ENCODE measurements at places on chromosomes 4 and X.

GRCh38 chr4:74583757-74584156 is 138.8 kb downstream of the AREG start:
- DNase-seq, result no peak

GRCh38 chr4:85642356-85643100 is 167.6 kb downstream of the ARHGAP24 start:
- DNase-seq, result no peak

DNA sequence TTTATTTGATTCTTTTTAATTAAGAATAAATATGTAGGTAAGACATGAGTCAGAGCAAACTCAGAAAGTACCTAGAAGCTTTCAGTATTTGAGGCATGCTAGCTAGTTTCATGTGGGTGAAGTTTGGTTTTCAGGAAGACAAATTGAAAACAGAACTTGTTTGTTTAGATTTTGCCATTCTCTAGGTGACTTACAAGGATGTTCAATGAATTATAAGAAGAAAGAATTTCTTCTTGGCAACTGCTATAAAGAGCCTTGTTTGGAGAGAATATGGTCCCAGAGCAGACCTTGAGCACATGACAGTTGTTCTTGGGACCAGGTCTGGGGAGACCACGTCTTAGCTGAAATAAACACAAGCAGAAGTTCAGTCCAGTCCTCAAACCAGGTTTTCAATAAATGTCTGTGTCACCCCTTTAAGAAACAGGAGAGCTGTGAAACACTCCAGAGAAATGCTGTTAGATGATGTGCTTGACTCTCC is 38.0 kb upstream of the IL21 start:
- no peak for DNase-seq

DNA sequence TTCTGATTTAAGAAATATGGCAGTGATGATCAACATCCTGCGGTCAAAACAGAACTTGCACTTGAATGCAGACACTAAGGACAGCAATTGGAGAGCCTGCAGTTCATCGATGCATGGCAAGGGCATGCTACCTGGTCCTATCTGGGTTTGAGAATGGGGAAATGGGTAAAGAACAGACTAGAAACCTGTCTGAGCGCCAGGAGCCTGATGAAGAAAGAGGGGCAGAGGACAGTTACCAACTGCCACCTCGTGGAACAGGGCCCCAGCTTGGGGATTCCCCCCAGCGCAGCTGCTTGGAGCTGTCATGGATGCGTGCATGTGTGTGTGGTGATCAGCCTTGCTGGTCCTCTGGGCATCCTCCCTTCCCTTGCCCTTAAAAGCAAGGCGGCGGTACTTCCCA is 30.2 kb upstream of the NKRF start:
- DNase-seq, result no peak

- DNase-seq, result no peak
These were observed 1293.9 kb downstream of the FSTL5 start for GRCh38 chr4:160869899-160870298.

DNA sequence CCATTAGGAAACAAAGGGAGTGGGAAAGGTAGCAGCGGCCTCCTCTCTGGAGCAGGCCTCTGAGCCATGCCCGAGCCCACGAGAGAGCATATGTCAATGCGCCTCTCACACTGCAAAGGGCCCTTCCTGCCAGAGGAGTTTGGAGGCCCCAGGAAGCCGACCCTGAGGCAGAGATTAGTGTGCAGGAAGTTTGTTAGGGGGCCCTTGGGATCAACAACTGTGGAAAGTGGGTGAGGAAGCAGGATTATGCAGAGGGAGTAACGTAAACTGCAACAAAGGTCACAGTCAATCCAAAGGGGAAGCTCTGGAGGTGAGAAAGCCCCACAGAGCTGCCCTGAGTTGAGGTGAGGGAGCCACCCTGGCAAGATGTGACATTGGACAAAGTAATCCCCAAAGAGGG is 17.4 kb downstream of the RTL5 start:
- no peak for DNase-seq

DNA sequence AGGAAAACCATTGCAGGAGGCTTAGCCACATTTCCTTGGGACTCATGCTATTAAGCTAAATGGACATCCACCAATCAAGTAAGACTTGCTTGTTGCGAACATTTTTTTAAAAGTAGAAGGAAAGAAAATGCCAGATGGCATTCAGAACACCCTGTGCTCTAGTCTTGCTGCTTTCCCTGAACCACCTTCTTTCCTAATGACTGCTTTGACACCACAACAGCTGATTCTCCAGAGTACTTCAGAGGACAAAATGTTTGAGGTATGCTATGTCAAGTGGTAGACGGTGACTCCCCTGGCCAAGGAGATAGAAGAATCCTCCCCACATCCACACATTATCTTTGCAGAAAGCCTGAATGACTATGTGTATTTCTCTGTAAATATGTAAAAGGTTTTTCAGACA is 65.4 kb downstream of the ANK2 start:
- DNase-seq, result no peak

- DNase-seq, result no peak
These were observed 105.1 kb upstream of the LIMCH1 start for GRCh38 chr4:41432881-41433280.

GRCh38 chr4:110589297-110589696 is 33.6 kb downstream of the PITX2 start:
- DNase-seq, result no peak

DNA sequence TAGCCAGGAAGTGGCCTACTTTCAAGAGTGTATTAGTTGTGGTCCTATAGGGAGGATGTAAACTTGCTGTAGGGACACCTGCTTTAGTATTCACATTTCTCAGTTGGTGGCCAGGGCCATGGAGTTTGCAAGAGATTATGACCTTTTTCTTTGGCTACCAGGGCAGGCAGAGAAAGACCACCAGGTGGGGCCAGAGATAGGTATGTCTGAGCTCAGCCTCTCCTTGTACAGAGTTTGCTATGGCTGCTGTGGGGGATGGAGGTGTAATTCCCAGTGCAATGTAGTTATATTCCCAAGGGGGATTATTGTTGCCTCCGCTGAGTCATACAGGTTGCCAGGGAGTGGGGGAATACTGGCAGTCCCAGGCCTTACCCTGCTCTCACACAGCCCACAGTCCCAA is 26.3 kb upstream of the DACH2 start:
- no peak for DNase-seq

GRCh38 chrX:109886122-109886761 is 116.7 kb upstream of the TMEM164 start:
- DNase-seq, result peak; percentile 6

- no peak for DNase-seq
These were observed 31.7 kb upstream of the TMPRSS11D start for GRCh38 chr4:67915400-67915966.

DNA sequence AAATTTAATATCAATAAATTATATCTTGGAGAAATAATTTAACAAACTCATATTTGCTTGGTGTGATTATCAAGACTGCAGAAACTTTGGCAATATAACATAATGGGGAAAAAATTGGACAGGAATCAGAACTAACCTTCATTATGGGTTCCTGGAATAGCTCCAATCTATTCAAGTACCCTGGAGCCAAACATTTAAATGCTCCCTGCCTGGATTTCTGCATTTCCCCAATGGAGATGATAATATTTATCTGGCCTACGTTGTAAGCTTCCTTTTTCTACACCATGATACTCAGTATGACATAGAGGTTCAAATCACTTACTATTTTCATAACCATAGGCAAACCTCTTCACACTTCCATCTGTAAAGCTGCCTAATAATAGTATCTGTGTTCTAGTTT is 326.8 kb downstream of the TRIML1 start:
- DNase-seq, result no peak

DNA sequence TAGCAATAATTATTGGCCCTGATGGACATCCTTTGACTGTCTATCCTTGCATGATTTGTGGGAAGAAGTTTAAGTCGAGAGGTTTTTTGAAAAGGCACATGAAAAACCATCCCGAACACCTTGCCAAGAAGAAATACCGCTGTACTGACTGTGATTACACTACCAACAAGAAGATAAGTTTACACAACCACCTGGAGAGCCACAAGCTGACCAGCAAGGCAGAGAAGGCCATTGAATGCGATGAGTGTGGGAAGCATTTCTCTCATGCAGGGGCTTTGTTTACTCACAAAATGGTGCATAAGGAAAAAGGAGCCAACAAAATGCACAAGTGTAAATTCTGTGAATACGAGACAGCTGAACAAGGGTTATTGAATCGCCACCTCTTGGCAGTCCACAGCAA is 60.7 kb downstream of the ZFX start:
- DNase-seq, result no peak

GRCh38 chr4:151952711-151953254 is 192.0 kb upstream of the GATB start:
- no peak for DNase-seq

GRCh38 chr4:86626066-86626465 is 32.0 kb downstream of the PTPN13 start:
- no peak for DNase-seq

GRCh38 chrX:22800360-22800759 is 199.4 kb upstream of the DDX53 start:
- no peak for DNase-seq

GRCh38 chr4:35342833-35343232 is 901.5 kb downstream of the ARAP2 start:
- no peak for DNase-seq

- DNase-seq, result no peak
These were observed 24.8 kb downstream of the SMIM20 start for GRCh38 chr4:25938787-25939186.

DNA sequence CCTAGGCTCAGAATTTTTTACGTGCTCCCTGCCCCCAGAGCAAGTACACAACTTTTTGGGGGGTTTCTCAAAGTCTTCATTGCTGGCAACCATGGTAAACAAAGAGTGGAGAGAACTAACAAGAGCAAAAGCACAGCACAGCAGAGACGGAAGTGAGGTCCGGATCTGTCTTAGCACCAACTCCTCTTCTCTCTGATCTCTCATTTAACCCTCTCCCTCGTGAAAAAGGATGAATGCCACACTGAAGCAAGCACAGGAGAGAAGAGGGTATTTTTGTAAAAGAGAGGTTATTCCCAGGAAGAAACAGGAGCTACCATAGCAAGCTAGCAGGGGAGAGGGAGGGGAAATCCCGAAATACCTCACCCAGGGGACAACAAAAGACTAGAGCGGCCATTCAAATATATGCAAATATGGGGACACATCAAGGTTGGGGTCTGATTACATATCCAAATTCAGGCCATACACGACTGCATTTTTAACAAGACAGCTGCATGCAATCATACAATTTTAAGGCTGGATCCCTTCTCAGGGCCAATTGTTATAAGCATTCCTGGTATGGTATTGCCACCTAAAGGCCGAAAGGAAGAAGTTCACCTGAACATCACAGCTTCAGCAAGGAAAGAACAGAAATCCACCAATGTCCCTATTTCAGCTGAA is 46.6 kb downstream of the CD40LG start:
- peak; percentile 20 for DNase-seq

DNA sequence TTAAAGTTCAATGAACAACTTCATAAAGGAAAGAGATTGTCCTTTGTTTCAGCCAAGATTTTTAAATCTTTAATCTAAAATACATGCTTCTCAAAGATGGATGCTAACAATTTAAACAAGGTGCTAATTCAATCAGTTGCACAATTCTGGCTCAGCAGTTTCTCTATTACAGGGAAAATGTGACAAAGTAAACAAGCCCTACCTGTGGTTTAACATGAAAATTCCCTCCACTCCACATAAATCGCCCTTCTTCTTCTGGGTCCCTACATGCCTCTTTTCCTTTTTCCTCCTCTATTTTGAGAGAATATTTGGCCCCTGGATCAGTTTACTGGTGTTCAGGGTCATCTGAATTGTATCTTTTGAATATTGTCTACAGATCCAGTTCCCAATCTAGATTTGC is 80.6 kb downstream of the FRYL start:
- DNase-seq, result no peak

DNA sequence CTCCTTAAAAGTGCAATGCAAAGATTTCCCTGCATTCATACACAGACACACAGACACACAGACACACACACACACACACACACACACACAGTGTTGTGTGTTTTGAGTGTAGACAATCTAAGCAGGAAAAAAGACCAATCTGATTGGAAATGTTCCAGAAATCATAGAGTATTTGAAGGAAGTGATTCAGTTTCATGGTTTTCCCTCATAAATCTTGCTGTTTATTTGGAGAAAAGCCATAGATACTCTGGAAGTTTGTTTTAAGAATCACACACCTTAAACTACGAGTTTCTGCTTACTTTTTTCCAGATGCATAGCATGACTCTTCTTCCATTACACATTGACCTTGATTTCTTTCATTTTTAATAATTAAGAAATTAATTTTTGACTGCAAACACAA is 298.5 kb upstream of the BMP3 start:
- DNase-seq, result no peak

DNA sequence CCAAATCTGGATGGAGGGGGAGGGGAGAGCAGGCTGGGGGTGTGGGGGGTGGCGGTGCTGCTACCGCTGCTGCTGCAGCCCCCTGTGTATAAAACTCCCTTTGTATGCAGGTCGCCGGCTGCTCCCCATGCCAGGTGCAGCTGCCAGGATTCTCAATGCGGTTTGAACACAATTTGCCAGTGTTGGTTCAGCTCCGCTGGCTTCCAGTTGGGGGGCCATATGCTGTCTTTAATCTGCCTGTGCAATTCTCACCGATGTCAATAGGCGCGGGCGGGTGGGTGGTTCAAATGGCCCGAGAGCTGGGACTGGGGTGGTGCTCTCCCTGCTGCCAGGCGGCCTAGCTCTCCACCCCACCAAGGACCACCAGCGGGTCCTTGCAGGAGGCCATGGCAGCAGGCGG is 257.6 kb downstream of the BCOR start:
- DNase-seq, result no peak

GRCh38 chrX:22534643-22535042 is 261.9 kb downstream of the CBLL2 start:
- DNase-seq, result no peak

GRCh38 chrX:108198420-108198819 is 106.8 kb downstream of the ATG4A start:
- no peak for DNase-seq

- DNase-seq, result no peak
These were observed 134.5 kb upstream of the RASGEF1B start for GRCh38 chr4:81606166-81606565.

- peak; percentile 55 for DNase-seq
These were observed 10.3 kb downstream of the CYP4V2 start for GRCh38 chr4:186201535-186202230.

- no peak for DNase-seq
These were observed 10.9 kb downstream of the GPAT3 start for GRCh38 chr4:83546786-83547185.

DNA sequence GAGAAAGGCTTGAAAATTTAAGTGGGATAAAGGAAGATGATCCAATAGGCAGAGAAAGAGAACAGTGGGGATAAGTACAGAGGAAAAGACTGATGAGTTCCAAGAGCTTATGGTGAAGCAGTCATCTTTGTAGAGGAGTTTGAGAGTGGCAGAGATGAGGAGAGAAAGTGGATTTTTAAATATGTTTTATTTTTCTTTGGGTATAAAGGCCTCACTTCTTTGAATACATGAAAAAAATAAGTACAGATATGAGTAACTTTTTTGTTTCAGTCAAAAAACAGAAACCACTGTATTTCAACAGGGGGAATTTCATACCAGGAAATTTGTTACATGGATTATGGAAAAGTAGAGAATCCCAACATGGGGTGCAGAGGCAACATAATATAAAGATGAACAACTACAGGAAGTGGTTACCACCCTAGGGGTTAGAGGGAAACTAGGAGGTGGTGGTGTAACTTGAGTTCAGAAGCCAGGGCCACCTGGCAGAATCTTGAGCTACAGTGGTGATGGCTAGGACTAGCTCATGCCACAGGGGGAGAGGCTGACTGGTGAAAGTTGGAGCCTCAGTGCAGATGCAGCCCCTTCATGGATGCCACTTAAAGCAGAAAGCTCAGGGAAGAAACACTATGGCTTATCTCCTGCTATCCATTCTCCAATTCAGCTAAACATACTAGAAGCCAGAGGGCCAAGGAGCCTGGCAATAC is 3.4 kb upstream of the CYBB start:
- DNase-seq, result no peak

GRCh38 chr4:8402640-8403039 is 37.9 kb downstream of the ACOX3 start:
- no peak for DNase-seq

Data from activated CD4-positive, alpha-beta T cell treated with anti-CD3 and anti-CD28 coated beads for 4 hours (primary cell).